Hematopoietic multipotent progenitor cell treated with erythropoietin and hydrocortisone succinate and interleukin-3 and kit ligand, for 4 days (in vitro differentiated cells): ENCODE measurements at places on chromosomes 12 and 14.

GRCh38 chr12:20815574-20815973, 5.1 kb downstream of the SLCO1B3 start:
- no peak for DNase-seq

GRCh38 chr12:1747609-1748008, 56.7 kb downstream of the ADIPOR2 start:
- DNase-seq, result no peak

- no peak for DNase-seq
Observed at GRCh38 chr12:108000111-108000510, 129.0 kb upstream of the WSCD2 start.

DNA sequence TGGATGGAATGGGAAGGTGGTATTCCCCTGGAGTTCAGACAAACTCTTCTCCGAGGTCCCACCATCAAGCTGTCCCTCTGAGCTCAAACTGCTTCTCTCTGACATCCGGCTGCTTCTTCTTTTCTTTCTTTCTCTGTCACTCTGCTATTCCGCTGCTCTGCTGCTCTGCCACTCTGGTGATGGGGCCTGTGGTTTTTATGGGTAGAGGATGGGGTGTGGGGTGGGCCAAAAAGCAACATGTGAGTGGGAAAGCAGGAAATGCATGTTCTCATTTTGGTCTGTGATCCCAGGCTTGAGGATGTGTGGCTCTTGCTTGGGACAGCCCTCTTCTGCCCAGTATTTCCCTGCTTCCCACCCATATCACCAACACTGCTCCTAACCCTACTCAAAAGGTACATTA, 30.6 kb downstream of the CLECL1 start:
- DNase-seq, result peak; percentile 65

DNA sequence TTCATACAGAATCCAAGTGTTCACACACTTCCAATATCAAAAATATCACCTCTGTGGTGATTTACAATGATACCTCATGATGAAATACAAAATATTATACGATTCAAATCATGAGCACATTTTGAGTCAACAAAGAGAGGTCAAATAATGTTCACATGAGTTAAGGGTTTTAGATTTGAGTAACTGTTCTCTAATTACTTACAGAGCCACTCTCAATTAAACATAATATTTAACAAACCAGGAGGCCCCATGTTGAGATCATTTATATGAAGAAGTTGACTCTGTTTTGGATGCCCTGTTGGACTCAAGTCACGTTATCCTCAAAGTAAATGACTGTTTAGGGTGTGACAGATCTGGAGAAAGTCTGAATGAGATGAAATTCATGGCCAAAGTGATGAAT, 53.5 kb downstream of the NUAK1 start:
- no peak for DNase-seq

- DNase-seq, result no peak
Observed at GRCh38 chr12:28033538-28033915, 61.0 kb upstream of the PTHLH start.
